AG08396 (cell line): ENCODE measurements at places on chromosomes 4 and X.

GRCh38 chr4:7487502-7487901 is 52.8 kb upstream of the PSAPL1 start:
- DNase-seq: no peak

- DNase-seq: no peak
Observed at GRCh38 chr4:99043346-99043745, 45.2 kb downstream of the ADH5 start.

- no peak for DNase-seq
Observed at GRCh38 chr4:139985401-139985800, 168.6 kb downstream of the MAML3 start.

GRCh38 chr4:2882341-2882740 is 38.7 kb downstream of the ADD1 start:
- peak; percentile 31 for DNase-seq

DNA sequence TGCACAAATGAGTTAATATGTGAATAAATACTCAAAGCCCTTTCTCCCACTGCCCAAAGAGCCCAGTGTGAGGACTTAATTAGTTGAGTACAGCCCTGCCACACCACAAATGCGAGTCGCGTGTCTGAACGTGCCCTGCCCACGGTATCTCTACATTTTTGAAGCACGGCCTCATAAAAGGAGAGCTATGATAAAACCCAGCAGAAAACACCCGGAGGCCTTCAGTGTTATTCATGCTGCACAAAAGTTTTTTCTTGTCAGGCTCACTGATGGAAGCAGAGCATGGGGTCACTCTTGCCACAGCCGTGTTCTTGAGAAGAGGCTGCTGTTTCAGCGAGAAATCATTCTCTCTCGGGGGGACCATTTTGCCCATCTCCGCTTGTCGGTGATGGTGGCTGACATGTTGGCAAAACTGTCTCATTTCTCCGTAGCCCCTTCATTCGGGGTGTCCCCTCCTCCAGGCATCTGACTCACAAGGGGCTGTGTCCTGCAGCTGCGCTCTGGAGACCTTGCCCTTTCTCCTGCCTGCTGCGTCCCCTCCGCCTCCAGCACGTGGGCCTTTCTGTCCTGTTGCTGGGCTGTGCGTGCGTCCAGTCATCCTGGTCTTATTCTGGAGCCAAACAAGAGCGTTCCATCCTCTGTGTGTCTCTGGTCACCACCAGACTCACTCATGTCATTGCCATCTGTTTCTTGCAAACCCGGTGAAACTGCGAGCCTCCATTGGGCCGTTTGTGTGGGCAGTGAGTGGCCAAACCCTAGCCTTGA is 88.8 kb downstream of the SORCS2 start:
- DNase-seq: no peak

GRCh38 chr4:87306056-87306455 is 16.6 kb downstream of the HSD17B13 start:
- DNase-seq: no peak

DNA sequence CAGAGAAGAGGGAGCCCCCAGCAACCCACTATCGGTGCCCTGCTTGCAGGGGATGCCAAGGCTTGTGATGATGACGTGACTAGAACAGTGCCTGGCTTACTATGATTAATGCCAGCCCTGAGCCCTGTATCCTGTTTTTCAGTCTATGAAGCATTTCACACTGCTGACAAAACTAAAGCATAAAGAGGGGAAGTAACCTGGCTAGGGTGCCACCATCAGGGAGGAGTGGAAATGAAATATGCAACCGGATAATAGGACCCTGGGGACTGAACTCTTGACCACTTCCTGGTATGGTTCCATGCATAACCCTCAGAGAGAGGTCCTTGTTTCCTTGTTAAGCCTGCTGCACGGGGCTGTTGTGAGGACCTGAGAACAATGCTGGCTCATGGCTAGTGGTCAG is 50.3 kb downstream of the MED28 start:
- DNase-seq: no peak
